NCI-H446 (cell line): ENCODE measurements at places on chromosomes 3 and 15.

- no peak for DNase-seq
Measured at GRCh38 chr15:58307313-58307961, 124.4 kb upstream of the LIPC start.

DNA sequence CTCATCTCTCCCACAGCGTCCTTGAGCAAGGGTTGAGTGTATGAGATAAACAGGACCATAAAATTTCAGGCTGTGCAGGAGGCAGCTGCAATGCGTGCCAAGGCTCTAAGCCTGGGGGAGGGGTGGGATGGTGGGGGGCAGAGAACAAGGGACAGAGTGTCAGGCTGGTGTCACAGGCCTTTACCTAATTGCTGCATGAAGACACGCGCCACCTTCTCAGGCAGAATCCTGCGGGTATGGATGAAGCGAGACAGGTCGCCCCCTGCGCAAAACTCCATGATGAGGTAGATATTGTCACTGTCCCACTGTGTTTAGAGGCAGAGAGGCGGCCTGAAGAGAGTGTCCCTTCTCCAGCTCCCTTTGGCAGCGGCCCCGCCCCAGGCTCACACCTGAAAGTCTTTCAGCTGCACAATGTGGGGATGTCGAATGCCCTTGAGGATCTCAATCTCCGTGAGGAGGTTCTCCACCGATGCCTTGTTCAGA is 1.0 kb downstream of the ULK3 start:
- DNase-seq: no peak

DNA sequence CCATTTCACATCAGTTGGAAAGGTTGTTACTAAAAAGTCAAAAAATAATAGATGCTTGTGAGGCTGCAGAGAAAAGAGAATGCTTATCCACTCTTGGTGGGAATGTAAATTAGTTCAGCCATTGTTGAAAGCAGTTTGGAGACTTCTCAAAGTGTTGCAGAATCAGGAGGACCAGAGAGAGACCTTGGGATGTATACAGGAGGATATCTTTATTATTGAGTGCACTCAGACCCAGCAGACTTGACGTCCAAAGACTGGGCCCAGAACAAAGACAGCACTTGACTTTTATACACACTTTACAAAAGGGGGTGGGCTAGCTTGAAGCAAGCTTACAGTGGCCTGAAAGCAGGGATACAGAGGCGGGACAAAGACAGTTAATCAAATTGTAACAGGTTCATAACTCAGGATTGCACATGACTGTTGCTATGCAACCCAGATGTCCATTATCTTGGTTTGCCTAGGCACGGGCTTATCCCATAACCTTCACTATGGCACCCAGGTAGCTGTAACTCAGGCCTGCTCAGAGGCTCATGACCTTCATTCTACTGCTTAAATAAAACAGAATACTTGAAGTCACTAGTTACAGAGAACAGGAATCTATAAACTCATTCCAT is 127.7 kb downstream of the SPATA16 start:
- DNase-seq: no peak

- DNase-seq: no peak
Measured at GRCh38 chr15:25679492-25679891, 183.6 kb downstream of the ATP10A start.

DNA sequence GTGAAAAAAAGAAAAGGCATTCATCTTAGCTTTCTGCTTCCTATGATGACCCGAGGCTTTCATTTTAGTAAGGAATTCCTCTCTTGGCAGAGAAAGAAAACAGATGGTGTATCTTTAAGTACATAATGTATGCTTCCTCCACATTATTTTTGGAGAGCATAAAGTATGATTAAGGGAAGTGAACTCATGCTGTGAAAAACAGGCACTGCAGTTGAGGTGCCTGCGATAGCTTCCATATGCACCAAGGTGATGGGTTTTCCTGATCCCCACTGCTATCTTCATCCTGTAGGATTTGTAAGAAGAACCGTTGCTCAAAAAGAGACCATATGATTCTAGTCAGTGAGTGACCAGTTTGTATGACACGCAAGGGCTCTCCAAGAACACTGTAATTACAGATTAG is 411.5 kb upstream of the MCTP2 start:
- DNase-seq: no peak

DNA sequence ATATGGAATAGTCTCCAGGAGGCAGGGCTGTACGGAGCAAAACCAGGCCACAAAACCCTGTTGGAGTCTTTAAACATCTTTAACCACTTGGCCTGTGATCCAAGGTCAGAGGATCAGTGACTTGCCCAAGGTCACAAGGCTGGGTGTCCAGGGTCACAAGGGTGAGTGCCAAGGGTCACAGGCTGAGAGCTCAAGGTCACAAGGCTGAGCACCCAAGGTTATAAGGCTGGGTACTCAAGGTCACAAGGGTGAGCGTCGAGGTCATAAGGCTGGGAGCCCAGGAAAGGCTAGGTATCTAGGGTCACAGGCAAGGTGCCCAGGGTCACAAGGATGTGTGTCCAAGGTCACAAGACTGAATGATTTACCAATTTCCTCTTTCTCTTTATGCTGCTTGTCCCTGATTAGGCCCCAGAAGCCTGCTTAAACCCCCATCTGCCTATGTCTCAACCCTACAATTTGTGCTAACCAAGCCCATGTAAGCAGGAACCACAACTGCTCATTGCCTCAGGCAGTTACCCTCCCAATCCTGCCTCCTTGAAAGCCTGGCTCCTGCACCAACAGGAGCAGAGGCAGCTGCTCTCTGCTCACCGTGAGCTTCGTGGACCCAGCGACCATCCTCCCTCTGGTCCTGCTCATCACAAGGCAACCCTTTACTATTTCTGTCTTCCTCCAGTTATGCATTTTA is 51.5 kb downstream of the MGLL start:
- DNase-seq: no peak
